ENCODE measurements at places on chromosomes 3 and 15. TPM values are rescaled to one million over a fixed set of nuclear protein-coding genes. Genes with fewer than 3 reads are reported as not detected.

The AHSG gene
- total RNA-seq: 0.53 TPM

DNA sequence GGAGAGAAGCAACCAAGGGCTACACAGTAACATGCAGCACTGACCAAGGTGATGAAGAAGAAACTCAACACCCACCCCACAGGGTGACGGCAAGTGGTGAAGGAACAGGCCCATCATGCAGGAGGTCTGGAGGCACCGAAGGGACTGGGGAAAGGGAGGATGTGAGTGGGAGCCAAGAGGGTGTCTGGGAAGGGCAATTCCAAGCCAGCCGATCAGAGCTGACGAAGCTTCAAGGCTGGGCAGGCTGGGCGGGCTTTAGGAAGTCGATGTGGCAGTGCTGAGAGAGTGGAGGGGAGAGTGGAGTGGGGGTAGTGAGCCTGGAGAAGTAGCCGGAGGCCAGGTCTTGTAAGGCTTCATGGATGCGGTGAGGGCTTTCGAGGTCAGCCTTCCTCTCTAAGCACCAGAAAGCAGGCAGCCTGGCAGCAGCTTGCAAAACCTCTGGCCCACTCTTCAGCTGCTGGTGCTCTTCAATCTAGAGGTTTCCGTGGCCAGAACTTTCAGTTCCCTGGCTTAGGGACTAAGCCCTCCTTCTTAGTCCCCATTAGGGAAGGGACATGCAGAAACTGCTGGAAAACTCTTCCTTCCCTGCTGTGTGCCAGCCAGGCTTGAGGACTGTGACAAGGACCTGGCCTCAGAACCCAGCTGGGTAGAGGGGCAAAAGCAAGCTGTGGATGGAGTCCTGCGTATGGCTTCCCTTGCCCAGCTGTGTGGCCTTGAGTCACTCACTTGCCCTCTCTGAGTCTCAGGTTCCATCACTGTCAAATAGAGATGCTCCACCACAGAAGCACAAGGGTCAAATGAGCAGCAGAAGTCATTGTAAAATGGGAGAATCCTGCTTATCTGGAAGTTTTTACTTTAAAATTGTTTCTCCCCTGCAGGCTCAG lies 72.1 kb downstream of the TLE3 start:
- DNase-seq: no peak

GRCh38 chr15:69232144-69232543 lies 66.6 kb upstream of the PAQR5 start:
- no peak for DNase-seq

DNA sequence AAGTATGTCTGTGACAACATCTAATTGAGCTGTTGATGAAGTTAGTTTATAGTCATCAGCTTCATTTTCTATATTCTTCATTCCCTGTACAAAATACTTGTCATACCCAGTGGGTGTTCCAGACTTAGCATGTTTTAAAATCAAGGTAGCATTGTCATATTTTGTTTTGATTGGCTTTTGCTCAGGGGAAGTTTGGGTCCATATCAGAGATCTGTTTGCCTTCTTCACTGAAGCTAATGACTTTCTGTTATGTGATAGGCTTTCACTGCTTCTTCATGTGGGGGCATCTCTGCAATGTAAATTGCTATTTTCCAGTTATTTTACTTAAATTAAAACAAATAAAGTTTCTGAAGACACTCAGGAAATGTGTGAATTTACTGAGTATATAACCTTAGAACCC lies 15.1 kb downstream of the GLCE start:
- no peak for DNase-seq

GRCh38 chr3:49841126-49841696 lies 15.2 kb downstream of the TRAIP start:
- DNase-seq: no peak

Data from ascending aorta (tissue), 2 donors.